ENCODE measurements at places on chromosomes 6 and 20.

- no peak for DNase-seq
Measured at GRCh38 chr20:58985656-58986055, 4.6 kb downstream of the NELFCD start.

- DNase-seq: peak; percentile 78
Measured at GRCh38 chr6:158026054-158026900, 44.6 kb downstream of the SYNJ2 start.

DNA sequence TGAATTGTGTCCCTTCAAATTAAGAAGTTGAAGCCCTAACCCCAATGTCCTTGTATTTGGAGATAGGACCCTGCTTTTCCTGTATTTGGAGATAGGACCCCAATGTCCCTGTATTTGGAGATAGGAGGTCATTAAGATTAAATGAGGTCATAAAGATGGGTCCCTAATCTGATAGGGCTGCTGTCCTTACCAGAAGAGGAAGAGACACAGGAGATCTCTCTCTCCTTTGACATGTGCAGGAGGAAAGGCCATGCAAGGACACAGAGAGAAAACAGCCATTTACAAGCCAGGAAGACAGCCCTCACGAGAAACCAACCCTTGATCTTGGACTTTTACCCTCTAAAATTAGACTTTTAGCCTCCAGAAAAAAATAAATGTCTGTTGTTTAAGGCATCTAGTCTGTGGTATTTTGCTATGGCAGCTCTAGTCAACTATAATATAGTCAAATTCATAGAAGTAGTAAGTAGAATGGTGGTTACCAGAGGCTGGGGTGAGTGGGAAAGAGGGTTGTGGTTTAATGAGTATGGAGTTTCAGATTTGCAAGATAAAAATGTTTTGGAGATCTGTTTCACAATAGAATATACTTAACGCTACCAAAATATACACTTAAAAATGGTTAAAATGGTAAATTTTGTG, 59.3 kb downstream of the UBE3D start:
- DNase-seq: no peak

- no peak for DNase-seq
Measured at GRCh38 chr6:159090530-159091480, 46.0 kb upstream of the TAGAP start.

- DNase-seq: no peak
Measured at GRCh38 chr20:63438121-63438520, 34.3 kb downstream of the KCNQ2 start.

DNA sequence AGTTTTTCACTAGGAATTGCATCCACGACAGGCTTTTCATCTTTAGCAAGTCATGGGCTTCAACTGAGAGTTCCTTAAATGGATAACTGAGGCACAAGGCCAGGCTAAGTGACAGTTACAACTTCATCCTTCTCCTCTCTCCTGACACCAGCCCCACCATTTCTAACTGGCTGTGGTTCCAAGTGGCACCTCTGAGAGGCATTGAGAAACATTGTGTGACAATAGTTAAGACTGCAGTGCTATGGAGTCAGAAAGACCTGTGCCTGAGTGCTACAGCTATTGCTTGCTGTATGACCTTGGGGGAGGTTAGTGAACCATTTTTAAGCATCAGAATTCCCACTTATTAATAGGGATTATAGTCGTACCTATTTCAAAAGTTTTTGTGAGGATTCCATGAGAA, 26.2 kb upstream of the MLIP start:
- no peak for DNase-seq

DNA sequence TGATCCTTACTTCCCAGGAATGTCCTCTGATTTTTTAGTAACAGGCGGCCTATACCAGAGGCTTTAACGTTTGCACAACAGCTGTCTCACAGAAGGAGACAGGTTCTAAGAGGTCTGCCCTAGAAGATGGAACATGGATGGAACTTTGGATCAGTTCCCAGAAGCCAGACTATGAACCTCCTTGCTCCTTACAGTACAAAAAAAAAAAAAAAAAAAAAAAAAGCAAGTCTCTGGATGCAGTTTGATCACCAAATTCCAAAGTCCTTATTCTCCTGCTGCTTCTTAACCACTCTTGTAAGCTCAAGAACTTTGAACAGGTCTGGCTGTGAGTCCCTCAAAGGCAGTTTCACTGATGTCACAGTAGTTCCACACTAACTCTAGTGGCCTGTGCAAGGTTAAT, 2.0 kb upstream of the TRMT11 start:
- no peak for DNase-seq

DNA sequence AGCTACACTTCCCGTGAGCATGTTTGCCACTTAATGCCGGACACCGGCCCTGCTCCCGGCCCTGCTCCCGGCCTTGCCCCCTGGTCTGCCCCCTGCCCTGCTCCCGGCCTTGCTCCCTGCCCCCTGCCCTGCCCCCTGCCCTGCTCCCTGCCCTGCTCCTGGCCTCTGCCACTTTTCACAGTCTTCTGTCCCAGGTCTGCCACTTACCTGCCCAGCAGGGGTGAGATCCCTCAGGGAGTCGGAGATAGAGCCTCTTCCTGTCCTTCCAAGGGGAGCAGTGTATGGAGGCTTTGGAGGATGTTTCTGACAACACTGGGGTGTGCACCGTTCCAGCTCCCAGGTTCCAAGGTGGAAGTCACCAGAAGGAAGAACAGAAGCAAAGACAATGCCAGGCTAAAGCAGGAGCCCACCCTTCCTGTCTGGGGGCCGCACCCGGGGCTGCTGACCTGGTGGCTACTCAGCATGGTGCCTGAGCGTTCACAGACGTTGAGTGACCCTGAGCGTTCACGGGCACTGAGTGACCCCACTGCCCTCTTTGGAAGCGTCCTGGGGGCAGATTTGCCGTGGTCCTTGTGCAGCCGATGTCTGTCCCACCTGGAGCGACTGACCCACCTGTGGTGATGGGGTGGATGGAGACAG, 199.8 kb downstream of the DLL1 start:
- DNase-seq: no peak

- no peak for DNase-seq
Measured at GRCh38 chr20:63891061-63892002, 3.6 kb upstream of the DNAJC5 start.

DNA sequence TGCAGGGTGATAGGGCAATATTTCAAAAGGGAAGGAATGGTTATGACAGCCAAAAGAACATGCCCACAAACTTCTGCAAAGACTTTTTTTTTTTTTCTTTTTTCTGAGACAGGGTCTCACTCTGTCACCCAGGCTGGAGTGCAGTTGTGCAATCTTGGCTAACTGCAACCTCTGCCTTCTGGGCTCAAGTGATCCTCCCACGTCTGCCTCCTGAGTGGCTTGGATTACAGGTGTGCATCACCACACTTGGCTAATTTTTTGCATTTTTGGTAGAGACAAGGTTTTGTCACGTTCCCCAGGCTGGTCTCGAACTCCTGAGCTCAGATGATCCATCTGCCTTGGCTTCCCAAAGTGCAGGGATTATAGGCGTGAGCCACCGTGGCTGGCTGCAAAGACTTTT, 117.6 kb upstream of the ADGRF1 start:
- no peak for DNase-seq

- no peak for DNase-seq
Measured at GRCh38 chr6:17865798-17866725, 121.4 kb downstream of the KIF13A start.

DNA sequence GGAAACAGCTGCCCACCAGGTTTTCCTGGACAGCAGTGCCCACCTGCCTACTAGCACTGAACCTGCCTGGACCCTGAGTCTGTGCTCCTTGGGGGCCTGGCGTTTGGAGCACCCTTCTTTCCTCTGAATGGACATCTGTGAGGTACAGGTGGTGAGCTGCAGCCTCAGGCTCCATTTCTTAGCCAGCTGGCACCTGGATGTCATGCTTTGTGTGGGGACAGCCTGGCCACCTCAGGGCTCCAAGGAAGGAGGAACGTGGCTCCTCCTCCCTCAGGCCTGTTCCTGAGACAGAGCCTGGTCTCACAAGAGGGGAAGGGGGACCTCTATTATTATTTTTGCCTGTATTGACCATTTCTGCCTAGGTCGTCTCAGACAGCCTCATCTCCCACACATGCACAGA, 8.1 kb downstream of the TMEM151B start:
- no peak for DNase-seq

DNA sequence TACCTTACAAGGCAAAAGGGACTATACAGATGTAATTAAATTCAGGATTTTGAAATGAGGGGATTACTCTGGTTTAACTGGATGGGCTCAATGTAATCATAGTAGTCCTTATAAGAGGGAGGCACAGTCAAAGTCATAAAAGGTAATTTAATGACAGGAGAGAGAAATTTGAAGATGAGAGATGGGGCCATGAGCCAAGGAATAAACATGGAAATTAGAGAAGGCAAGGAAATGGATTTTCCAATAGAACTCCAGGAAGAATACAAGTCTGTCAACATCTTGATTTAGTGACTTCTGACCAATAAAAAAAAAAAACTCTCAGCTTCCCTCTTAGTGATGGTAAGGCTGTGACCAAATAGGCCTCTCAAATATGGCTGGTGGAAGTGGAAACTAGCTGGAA, 101.9 kb upstream of the BEND3 start:
- no peak for DNase-seq

DNA sequence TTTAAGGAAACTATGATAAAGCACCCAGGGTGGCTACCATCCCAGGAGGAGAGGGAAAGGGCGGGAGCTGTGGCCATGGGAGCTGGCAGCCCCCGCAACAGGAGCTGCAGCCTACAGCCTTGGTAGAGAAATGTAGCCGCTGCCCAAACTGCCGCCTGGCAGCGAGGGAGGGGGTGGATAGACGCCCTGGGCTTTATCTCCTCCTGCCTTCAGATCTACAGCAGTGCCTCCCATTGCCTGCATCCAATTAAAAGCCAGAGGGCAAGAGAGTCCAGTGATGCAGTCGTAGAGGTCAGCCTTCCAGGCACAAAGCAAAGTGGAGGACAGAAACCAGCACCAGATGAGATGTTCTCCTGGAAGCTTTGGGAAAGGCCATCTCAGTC, 35.0 kb upstream of the ZFAND3 start:
- DNase-seq: no peak

All from stimulated activated CD8-positive, alpha-beta memory T cell treated with anti-CD3 and anti-CD28 coated beads, Interleukin-15, amount 100 ng/mL, for 4 hours (primary cell).